ENCODE measurements at places on chromosomes 6 and 20.

DNA sequence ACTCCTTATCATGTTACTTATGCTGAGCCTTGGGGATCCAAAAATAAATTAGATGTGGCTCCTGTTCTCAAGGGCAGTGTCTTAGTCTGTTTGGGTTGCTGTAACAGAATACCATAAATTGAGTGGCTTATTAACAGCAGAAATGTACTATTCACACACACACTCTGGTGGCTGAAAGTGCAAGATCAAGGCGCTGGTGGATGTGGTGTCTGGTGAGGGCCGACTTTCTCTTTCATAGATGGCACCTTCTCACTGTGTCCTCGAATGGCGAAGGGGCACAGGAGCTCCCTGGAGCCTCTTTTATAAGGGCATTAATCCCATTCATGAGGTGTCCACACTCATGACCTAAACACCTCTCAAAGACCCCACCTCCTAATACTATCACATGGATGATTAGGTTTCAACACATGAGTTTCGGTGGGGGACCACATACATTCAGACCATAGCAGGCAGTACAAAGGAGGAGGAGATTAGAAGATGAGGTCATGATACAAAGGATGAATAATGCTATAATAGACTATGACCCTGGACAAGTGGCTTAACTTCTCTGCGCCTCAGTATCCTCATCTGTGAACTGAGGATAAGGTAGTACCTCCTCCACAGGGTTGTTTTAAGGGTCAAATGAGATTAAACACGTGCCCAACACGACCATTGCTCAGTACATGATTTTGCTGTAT is 34.1 kb downstream of the RPP40 start:
- no peak for DNase-seq

- no peak for DNase-seq
Measured at GRCh38 chr6:169898788-169899480, 147.5 kb downstream of the ERMARD start.

GRCh38 chr6:155120034-155120433 is 124.9 kb downstream of the TIAM2 start:
- DNase-seq = no peak

- no peak for DNase-seq
Measured at GRCh38 chr6:4565301-4566250, 210.6 kb upstream of the CDYL start.

DNA sequence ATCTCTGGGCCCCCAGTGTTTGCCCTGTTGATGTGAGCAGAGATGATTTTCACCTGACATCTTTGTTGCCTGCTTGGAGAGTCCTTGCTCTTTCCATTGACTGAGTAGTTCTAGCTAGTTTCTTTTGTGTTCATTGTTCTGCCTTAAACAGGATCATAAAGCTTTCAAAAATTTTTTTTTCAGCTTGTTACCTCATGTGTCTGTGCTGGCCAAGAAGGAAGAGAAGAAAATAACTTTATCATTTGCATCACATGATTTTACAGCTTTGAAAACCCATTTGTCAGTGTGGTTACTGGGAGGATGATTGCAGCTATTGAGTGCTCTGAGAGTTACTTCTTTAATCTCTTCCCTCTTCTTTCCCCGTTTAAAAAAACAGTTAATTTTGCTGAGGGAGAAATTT is 16.0 kb downstream of the FOXO3 start:
- no peak for DNase-seq

- DNase-seq = no peak
Measured at GRCh38 chr6:1602049-1602713, 7.5 kb upstream of the FOXC1 start.

DNA sequence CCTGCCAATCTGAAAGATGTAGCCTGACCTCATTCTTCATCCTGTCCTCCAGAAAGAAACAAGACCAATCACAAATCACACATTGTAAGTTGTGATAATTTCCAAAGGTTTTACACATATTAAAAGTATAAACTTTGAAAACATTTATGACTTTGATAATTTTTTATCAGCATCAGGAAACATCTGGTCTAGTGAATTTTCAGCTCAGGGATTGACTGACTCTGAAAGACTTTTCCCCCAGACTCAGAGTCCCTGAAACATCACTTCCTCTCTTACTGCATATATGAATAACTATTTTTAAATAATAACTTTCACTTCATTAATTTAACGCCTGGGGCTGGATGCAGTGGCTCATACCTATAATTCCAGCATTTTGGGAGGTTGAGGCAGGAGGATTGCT is 48.5 kb upstream of the SSTR4 start:
- no peak for DNase-seq

Data from stimulated activated CD4-positive, alpha-beta T cell treated with anti-CD3 and anti-CD28 coated beads, Interleukin-4, amount 100 ng/mL, for 24 hours (primary cell).